NCI-H187 treated with DMSO at 0.1 percent for 48 hours (cell line): ENCODE measurements at places on chromosomes 3 and 15.

DNA sequence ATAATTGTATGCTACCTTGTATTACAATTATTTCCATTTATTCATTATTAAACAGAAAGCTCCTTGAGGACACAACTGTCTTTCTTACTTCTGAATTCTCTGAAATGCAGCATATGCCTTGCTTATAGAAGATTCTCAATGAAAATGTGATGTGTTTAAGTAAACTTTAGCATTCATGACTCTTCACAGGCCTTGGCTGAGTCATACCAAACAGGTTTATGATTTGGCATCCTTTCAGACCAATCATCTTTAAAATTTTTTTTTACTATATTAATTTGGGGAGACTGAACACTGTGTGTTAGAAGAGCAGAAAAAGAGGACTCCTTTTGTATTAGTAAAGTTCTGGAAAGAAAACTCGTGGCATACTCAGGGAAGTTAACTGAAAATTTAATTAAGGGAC, 6.4 kb upstream of the GALK2 start:
- DNase-seq: no peak

GRCh38 chr3:50192689-50193141, 1.3 kb downstream of the GNAT1 start:
- no peak for DNase-seq

- no peak for DNase-seq
Measured at GRCh38 chr3:32946973-32947788, 4.3 kb upstream of the CCR4 start.

GRCh38 chr3:30256474-30256873, 349.9 kb upstream of the TGFBR2 start:
- DNase-seq: no peak

DNA sequence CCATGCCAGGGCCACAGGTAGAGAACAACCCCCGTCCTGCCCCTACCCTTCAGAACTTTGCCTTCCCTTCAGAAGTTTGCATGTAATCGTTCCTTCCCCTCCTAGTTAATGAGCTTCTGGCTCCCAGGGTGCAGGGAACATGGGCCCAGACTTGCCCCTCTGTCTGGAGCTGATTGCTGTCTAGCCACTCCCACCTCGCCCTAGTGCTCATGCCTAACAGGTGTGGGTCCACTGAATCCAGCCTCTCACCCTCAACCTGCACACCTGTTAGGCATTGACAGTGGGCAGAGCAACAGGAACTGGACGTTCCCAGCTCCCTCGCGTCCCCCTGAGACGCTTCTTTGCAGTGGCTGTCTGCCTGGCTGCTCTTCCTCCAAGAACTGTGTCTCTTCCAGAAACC, 40.3 kb downstream of the WNT5A start:
- DNase-seq: no peak

DNA sequence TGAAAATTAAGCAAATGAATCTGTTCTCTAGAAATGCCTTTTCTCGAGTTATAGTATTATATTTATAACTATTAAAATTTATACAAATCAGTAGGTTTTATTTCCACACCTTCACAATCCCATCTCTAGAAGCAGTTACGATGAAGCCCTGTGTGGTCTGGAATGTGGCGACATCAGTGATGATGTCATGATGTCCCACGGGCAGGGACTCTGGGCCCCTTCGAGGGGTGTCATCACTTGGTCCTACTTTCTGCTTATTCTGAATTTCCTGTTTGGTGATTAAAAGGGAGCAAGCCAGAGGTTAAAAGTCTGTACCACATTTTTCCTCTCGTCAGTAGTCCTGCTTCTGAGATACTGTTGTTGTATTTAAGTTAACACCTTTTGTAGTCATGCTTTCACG, 67.4 kb downstream of the PIK3R4 start:
- DNase-seq: no peak

DNA sequence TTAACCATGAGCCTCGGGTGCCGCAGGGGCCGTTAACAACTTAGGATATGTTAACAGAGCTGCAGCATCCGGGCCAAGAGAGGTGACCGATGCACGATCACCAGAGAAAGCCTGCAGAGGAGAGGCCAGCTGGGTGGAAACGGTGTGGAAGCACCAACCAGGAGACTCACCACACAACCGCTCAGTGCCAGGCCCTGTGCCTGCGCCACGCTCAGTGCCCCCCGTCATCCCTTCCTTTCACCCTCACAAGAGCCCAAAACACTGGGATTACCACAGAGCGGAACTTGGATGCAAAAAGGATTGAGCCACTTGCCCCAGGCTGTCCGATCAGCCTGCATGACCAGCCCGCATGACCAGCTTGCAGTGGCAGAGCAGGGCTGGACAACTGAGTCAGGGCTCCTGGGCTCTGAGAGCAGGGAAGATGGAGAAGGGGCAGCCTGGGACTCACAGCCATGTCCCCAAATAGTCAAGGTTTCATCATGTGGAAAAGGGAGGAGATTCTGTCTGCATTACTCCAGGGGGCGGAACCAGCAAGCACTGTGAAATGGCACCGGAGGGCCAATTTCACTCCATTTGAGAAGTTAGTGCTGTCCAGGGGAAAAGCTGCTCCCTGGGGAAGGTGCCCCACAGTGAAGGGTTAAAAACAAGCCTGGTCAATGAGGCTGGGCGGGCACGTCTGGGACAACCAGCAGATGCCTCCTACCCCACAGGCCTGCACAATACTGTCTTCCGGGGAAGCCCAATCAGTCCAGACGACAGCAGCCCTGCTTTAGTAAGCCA, 156.8 kb downstream of the ATP10A start:
- no peak for DNase-seq

- no peak for DNase-seq
Measured at GRCh38 chr15:51907136-51907862, 64.3 kb downstream of the LEO1 start.
